ENCODE measurements at places on chromosomes 13 and 19.
A peak's percentile ranks its signal among the peaks of the same experiment; 100 is the strongest.

GRCh38 chr13:110421061-110421460 is 114.0 kb downstream of the COL4A2 start:
- DNase-seq, result no peak

DNA sequence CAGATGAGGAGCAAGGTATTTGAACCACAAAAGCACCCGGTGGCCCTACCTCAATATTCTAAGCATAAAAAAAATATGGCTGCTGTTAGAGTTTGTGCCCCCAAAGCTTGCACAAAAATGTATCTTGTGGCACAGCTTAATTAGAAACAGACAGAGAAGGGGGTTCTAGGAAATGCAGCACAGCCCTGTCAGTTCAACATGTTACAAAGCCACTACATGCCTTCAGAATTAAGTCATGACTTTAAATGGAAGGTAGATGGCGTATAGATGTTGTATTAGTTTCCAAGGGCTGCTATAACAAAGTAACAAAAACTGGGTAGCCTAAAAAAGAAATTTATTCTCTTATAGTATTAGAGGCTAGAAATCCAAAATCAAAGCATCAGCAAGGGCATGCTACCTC is 703.8 kb downstream of the DIAPH3 start:
- DNase-seq, result no peak

DNA sequence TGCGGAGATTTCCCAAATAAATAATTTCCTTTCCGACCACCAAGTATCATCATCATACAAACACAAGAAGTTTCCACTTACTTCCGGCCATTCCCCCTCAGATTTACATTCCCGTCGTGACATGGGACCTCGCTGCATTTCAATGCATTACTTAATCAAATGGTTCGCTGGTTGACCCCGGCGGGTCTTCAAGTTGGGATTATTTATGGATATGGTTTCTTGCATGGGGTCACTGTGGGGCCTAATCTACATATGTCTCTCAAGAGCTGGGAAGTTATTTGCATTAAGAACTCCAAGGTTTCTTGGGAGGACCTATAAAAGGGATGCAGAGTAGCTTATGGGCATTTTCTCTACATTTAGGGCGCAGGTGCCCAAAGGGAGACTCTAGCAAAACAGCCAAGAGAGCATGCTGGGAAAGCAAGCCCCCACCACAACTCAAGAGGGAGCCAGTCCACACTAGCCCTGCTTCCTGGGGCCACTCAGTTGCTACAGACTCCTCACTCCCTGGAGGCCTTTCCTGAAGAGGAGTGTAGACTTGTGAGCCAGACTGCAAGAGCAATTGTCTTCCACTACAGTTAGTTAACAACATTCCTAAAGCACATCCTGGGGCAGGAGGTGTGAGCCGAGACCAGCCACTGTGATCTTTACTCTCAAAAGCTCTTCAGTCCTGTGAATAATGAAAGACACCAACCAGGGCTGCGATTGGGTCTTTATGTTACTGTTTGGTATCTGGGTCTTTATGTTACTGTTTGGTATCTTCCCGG is 125.3 kb downstream of the KATNAL1 start:
- no peak for DNase-seq

GRCh38 chr13:100476963-100477362 is 111.6 kb downstream of the GGACT start:
- DNase-seq, result no peak

DNA sequence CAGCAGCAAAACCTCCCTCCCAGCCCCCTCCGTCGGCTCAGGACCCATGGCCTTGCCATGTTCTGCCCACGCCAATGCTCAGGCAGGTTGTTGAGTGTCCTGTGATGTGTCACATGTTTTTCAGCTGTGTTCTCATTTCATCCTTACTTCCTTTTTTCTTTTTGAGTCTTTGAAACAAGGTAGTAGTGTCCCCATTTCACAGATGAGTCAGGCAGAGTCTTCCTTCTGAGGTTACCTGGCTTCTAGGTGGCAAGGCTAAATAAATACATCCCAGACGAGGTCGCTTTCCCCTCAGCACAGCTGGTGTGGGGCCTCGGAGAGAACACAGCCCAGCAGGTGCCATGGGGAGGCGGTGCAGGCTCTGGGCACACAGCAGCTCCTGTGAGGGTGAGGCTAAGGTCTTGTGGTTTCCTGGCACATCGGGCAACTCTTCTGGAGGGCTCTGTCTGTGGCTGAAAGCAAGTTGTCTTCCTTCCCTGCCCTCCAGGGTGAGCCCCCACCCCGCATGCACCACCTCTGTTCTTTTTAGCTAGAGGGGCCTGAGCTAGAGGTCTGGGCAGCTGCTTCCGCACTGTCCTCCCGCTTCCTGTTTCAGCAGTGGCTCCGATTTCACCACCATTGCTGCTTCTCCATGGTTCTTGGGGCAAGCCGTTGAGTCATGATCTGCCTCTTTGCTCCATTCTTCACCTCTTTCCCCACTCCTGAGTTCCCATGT is 15.1 kb downstream of the PRAM1 start:
- DNase-seq, result no peak

DNA sequence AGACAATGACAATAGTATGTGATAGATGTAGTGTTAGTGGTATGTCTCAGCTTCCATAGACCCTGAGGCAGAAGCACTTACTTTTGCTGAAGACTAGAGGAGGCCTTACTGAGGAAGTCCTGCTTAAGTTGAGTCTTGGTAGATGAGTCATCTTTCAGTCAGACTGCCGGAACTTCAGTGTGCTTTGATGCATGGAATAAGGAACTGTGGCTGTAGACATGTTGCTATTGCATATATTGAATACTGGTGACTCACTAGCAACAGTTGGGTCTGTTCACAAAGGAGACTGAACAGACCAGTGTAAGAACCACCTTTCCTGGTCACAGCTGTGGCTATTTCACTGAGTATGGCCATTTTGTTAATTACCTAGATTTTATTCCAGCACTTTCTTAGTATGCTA is 1000.6 kb downstream of the OLFM4 start:
- no peak for DNase-seq

DNA sequence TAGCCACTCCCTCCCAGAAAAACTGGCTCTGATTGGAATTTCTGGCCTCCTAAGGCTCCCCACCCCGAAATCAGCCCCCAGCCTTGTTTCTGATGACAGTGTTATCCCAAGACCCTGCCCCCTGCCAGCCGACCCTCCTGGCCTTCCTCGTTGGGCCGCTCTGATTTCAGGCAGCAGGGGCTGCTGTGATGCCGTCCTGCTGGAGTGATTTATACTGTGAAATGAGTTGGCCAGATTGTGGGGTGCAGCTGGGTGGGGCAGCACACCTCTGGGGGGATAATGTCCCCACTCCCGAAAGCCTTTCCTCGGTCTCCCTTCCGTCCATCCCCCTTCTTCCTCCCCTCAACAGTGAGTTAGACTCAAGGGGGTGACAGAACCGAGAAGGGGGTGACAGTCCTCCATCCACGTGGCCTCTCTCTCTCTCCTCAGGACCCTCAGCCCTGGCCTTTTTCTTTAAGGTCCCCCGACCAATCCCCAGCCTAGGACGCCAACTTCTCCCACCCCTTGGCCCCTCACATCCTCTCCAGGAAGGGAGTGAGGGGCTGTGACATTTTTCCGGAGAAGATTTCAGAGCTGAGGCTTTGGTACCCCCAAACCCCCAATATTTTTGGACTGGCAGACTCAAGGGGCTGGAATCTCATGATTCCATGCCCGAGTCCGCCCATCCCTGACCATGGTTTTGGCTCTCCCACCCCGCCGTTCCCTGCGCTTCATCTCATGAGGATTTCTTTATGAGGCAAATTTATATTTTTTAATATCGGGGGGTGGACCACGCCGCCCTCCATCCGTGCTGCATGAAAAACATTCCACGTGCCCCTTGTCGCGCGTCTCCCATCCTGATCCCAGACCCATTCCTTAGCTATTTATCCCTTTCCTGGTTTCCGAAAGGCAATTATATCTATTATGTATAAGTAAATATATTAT is 6.1 kb downstream of the FOSB start:
- no peak for DNase-seq

- DNase-seq, result no peak
Measured at GRCh38 chr19:3443840-3444694, 36.3 kb downstream of the SMIM24 start.

GRCh38 chr19:36604656-36605100 is 435 bp upstream of the ZNF382 start:
- no peak for DNase-seq

- no peak for DNase-seq
Measured at GRCh38 chr19:32711747-32712146, 7.8 kb upstream of the TDRD12 start.

GRCh38 chr13:45332036-45332830 is 8.8 kb downstream of the TPT1 start:
- DNase-seq, result no peak

DNA sequence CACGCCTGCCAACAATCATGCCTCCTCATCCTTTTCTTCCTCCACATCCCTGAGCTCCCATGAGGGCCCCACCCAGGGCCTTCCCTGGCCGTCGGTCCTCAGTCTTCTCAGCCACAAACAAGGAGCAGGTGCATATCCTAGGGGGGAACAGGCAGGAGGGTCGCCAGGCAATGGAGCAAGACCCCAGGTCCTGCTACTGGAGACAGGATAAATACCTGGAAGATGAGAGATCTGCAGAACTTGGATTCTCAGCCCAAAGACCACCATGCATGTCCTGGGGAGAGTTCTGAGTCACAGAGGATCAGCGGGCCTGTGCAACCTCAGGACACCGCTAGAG is 344.7 kb upstream of the TSHZ3 start:
- no peak for DNase-seq

GRCh38 chr19:34269489-34269888 is 15.1 kb downstream of the GARRE1 start:
- DNase-seq, result no peak

- peak; percentile 8 for DNase-seq
Measured at GRCh38 chr13:59531571-59532091, 632.1 kb downstream of the DIAPH3 start.

DNA sequence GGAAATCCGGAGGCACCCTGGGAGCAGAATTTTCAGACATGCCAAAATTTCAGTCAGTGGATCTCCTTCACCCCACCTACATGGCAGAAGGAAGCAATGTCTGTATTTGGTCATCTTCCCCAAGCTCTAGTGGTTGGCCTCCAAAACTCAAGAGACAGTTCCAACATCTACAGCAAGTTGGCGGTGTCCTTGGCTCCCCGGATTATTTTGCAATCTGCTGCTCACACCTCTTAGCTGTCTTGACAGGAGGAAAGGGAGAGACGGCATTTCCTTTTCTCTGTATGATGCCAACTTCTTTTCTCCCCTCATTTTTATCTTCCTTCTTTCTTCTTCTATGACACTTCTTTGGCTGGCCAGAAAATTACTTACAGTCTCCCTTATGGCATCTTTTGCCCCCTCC is 159.9 kb downstream of the SUCLA2 start:
- no peak for DNase-seq

GRCh38 chr13:80707000-80707983 is 366.4 kb upstream of the SPRY2 start:
- no peak for DNase-seq

- no peak for DNase-seq
Measured at GRCh38 chr19:35713904-35714495, 3.8 kb upstream of the KMT2B start.

DNA sequence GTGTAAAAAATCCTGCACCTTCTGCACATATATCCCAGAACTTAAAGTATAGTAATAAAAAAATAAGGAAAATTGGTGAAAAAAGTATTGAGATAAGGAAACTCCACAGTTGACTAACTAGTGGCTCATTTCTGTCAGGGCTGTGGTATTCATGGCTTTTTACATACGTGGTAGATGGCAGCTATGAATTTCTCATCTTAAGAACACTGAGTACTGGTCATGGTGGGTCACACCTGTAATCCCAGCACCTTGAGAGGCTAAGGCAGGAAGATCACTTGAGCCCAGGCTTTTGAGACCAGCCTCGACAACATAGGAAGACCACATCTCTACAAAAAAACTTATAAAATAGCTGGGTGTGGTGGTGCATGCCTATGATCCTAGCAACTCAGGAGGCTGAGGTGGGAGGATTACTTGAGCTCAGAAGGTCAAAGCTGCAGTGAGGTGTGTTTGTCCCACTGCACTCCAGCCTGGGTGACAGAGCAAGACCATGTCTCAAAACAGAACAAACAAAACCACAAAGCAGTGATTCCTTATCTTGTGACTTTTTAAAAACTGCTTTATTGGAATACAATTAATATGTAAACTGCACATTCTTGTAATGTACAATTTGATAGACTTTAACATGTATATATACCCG is 16.8 kb downstream of the SLAIN1 start:
- no peak for DNase-seq

GRCh38 chr19:6393983-6394412 is 1.0 kb upstream of the GTF2F1 start:
- DNase-seq, result no peak

GRCh38 chr19:58562122-58563033 is 4.0 kb upstream of the UBE2M start:
- DNase-seq, result no peak

DNA sequence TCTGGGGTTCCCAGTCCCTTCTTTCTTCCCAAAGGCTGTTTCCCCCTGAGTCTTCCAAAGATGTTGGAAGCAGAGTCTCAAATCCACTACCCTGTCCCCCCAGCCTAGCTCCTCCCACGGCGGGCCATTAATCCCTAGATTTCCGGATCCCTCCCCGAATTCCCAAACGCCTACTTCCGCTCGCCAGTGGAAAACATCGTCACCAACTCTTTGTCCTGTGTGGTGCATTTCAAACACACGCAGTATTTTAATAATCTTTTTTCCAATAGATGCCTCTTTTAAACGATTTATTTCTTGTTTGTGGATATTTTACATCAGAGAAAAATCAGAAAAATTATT is 610 bp downstream of the ZNF791 start:
- DNase-seq, result peak; percentile 3

- DNase-seq, result no peak
Measured at GRCh38 chr19:29858621-29859020, 46.8 kb downstream of the CCNE1 start.

DNA sequence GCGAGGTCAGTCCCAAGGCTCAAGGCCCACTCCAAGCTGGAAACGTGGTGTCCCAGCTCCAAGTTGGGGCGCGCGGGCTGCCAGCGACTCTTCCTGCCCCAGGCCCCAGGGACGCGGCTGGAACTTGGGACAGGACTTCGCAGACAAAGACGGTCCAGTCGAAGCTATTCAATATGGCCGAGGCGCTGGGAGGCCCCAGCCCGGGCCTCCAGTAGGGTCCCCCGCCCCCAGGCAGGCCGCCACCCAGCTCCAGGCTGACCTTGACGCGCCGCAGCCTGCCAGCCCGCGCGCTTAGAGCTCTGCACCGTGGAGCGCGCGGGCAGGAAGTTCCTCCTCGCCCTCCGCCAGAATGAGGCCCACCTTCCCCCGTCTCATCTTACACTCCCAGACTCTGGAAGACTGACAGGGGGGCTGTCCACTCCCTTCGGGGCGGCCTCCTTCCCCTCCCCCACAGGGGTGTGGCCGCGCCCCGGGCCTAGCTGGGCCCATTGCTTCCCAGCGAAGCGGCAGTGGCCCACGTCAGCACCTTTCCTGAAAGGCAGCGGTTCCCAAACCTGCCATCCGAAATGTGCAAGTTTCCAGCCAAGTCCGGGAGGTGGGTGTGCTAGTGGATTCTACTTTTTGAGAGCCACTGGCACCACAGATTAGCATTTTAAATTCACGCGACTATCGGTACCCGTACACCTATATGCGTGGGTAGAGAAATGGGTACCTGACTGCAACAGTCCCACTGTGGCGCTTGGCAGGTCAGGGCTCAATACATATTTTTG is at the start of gene CCDC8:
TSS of gene CCDC8 (minus strand) at position 303 of the 770 bp plus-strand sequence. CDS start 754 bp downstream, outside the sequence.
- no peak for DNase-seq

Data from esophagus squamous epithelium (tissue), 5 donors.